Fibroblast of mammary gland (primary cell): ENCODE measurements at places on chromosomes 7 and 10.

GRCh38 chr10:89518108-89518507 is 17.3 kb downstream of the SLC16A12 start:
- DNase-seq, result no peak

DNA sequence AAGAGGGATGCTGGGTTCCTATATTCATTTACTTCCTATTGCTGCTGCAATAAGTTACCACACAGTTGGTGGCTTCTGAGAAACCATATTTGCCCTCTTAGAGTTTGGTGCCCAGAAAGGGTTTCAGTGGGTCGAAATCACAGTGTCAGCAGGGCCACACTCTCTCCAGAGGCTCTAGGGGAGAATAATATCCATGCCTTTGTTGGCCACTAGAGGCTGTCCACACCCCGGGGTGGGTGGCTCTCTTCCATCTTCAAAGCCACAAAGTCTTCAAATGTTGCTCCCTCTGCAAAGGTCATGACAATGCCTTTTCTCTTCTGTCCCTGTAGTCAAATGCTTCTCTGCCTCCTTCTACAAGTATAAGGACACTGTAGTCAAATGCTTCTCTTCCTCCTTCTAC is 989.4 kb downstream of the CCSER2 start:
- DNase-seq, result no peak

- DNase-seq, result no peak
These were observed 1.5 kb upstream of the ZNF438 start for GRCh38 chr10:31033147-31033546.

DNA sequence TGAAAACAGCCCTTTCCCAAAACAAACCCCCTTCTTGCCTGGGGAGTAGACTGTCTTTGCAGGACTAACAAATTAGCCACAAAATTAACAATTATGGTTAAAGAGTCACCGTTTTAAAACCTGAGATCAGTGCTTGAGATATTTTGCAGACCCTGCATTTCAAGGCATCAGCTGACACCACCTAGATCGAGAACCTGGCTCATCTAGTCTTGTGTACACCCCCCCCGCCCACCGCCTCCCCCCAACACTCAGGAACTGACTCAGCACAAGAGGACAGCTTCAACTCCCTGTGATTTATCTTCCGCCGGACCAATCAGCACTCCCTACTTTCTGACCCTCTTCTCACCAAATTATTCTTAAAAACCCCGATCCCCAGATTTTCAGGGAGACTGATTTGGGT is 737.1 kb downstream of the PHTF2 start:
- DNase-seq, result no peak

DNA sequence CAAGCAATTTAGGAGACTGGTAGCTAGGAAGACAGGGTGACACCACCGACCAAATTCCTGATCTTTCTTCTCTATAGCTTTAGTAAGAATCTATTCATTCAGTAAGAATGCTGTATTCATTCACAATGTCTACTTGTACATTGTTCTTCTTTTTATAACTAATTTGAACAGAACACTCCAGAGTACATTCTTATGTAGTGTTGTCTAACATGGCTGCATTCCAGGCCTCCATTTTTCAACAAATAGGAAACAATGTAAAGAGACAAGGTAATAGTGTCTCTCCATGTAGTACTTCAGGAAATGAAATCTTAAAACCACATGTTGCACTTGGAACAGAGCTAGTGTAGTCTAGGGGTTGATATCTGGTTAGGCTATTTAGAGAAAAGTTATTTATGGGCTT is 1.8 kb downstream of the VCL start:
- peak; percentile 46 for DNase-seq

- no peak for DNase-seq
These were observed 199.7 kb downstream of the MLLT10 start for GRCh38 chr10:21733710-21734109.

DNA sequence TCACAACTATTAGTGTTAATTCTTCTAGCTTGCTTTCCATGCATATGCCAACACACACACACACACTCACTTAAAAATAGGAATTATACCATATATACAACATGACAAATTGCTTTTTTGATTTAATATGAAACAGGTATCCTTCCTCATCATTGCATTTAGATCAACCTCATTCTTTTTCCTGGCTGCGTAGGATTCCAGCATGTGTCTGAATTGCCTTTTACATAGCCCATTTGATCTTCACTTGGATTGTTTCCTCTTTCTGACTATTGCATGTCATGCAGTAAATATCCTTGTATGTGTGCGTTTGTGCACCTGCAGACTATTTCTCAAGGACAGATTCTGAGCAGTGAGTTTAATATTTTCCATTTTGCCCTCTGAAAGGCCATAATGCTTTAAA is 28.2 kb downstream of the TACR2 start:
- DNase-seq, result no peak

DNA sequence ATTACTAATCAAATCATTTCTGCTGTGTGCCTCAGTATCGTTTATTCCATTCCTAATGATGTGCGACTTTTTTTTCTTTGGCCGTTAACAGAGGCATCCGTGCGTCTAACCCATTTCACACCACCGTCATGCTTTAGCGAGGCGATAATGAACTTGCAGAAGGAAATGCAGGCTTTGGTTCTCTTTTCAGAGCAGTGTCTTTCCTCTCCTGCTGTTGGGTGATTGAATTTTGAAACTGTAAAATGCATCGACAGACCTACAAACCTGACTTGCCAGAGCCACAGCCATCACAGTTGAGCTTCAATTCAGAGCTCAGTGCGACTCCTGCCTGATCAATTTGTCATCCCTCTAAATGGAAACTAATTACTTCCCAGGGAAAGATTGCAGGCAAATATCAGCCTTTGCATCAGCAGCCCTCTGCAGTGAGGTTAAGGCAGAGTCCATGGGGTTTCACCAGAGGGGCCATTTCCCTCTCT is 486.0 kb upstream of the GALNT17 start:
- no peak for DNase-seq

DNA sequence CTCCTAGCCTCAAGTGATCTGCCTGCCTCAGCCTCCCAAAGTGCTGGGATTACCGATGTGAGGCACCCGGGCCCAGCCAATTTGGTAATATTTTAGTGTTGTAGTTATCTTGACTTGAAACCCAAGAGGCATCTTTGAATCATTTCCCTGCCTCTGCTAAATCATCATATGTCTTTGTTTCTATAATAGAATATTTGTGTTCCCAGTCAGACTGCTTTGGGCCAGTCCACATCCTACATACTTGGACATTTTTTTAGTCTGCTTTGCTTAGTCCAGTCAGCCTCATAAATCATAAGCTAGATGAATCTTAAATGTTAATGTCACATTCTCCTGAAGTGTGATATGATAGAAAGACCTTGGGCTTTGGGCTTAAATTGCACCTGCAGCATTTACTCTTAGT is 5.9 kb downstream of the STAM start:
- peak; percentile 39 for DNase-seq

GRCh38 chr10:122850705-122851640 is 5.3 kb upstream of the CUZD1 start:
- DNase-seq, result peak; percentile 77

DNA sequence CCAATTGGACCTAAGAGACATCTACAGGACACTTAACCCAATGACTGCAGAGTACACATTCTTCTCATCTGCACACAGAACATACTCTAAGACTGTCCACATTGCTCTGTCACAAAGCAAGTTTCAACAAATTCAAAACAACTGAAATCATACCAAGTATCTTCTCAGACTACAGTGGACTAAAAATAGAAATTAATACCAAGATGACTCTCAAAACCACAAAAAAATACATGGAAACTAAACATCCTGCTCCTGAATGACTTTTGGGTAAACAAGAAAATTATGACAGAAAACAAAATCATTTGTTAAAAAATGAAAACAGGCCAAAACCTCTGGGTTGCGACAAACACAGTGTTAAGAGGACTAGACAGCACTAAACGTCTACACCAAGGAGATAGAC is 24.5 kb downstream of the SNX13 start:
- no peak for DNase-seq

GRCh38 chr10:105770524-105771212 is 1129.6 kb downstream of the SORCS3 start:
- no peak for DNase-seq

DNA sequence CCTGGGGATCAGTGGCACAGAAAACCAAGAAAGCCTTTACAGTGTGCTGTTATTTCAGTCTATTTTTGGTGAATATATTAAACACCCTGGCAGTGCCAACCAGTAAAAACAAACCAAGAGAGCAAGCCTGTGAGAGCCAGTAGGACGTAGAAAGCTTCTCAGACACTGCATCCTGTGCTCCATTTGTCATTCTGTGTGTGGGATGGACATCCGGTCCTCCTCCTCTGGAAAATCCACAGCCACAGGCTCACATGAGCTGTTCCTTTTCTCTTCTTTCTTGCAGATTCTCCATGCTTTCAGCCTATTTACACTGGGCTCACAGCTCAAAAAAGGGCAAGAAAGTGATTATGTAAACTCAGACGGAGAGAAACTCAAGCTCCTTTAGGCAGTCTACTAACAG is 119.7 kb upstream of the YAE1 start:
- DNase-seq, result no peak

GRCh38 chr10:83917537-83918506 is 221.5 kb upstream of the GHITM start:
- no peak for DNase-seq

- no peak for DNase-seq
These were observed 99.1 kb upstream of the PDGFA start for GRCh38 chr7:618539-619367.

DNA sequence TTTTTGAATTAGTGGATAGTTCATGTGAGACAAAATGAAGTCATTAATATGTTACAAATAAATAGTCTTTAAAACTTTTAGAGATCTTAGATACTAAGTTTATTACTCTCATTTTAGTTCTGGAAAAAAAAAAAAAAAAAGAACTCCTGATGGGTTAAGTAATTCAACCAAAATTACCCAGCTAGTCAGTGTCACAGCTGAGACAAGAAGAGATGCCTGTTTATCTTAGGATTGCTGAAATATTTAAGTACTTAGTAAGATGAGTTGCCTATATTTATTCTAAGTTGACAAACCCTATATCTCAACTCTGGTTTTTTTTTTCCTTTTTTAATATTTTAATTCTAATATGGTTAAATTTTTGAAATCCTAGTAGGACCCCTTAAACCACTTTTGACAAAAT is 781.0 kb upstream of the LRRN3 start:
- DNase-seq, result no peak

GRCh38 chr7:33744293-33745075 is 160.9 kb upstream of the BMPER start:
- peak; percentile 36 for DNase-seq

- no peak for DNase-seq
These were observed 57.0 kb downstream of the NUDCD3 start for GRCh38 chr7:44433255-44434022.

DNA sequence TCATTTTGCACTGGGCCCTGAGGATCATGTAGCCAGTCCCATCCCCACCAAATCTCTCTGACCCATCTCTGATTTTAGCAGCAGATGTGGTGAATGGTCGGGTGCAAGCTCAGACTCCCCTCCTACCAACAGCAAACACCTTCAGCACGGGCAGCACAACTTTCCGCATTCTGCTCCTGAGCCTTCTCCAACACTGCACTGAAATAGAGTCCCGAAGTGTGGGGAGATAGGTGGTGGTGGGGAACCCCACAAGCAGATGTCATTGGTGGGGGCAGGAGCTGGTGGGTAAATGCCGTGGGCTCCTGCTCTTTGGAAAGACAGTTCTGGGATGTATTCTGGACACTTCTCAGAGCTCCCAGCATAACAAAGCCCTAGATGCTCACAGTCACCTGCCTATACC is 9.6 kb upstream of the CTBP2 start:
- DNase-seq, result no peak

- DNase-seq, result peak; percentile 70
These were observed 92.2 kb downstream of the EGFR start for GRCh38 chr7:55110993-55111361.

GRCh38 chr7:5388273-5388901 is 35.2 kb downstream of the TNRC18 start:
- no peak for DNase-seq

DNA sequence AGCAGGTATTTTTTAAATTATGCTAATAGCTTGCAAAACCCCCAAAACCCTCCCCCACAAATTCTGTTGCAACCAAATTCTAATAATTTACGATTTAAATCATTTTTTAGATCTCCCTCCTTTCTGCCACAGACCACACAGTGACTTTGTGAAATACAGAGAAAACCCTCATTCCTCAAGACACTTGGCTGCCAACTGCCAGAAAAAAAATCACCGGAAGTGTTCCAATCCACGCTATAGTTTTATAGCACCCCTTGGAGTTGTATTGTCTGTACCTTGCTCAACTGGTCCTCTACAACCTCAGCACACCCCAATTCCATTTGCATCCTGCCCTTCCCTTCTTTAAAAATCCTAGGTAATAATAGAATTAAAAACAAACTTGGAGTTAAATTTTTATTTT is 560.1 kb downstream of the PARD3 start:
- no peak for DNase-seq

- DNase-seq, result no peak
These were observed 82.5 kb upstream of the PRR15 start for GRCh38 chr7:29480934-29481651.

DNA sequence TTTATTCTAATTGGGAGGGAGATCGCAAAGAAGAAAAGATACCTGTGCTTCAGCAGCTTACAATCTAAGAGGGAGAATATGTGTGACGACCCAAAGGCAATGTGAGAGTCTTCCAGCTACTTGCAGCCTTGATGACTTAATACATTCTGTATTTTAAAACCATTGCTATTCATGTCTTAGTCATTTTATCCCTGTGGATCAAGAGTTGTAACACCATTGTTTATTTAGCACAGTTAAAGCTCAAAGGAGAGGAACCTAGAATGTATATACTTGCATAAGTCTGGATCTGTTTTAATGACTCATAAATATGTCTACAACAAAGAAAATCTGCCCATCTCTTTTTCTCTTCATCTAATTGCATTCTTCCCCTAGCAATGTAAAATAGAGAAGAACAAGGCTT is 117.9 kb upstream of the DLX6 start:
- peak; percentile 6 for DNase-seq

DNA sequence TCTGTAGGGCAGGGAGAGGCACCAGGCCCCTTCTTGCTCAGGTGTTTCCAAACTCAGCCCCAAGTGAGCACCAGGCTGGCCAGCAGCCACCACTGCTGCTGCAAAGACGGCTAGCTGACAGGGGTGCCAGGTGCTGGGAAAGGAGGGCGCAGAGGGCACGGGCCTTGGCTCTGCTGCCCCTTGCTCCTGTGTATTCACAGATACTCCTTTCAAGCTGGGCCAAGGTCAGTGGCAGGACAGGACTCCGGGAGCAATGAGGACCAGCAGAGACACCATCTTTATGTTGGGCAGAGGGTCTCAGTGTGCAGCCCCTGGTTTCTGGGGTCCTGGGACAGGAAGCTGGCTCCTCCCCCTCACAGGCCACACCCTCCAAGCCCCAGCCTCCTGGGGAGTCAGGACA is 110.1 kb downstream of the SMURF1 start:
- no peak for DNase-seq

DNA sequence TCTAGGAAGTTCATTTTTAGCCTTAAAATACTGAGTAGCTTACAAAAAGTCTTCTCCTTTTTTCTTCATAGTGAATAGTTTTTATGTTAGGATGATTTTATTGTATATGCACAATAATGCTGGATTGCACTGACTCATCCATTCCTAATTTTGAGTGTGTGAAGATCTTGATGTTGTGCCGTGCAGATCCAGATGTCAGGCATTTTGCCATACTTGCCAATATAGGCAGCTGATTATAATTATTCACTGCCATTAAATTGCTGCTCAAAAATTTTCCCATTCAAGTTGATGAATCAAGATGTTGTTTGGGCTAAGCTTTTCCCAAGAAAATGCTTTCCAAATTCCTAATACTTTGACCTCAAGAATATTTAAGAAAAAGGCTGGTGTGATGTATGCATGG is 218.3 kb downstream of the AHR start:
- peak; percentile 94 for DNase-seq

GRCh38 chr7:128415217-128415785 is 5.5 kb upstream of the IMPDH1 start:
- no peak for DNase-seq

GRCh38 chr7:110839866-110840265 is 251.1 kb upstream of the LRRN3 start:
- DNase-seq, result peak; percentile 41
